ENCODE measurements at places on chromosomes 6 and 20. TPM values are rescaled to one million over a fixed set of nuclear protein-coding genes. Genes with fewer than 3 reads are reported as not detected.

Gene FRS3
- total RNA-seq = 7.1 TPM

Gene CCDC170
- total RNA-seq = 8.8 TPM

Gene KIAA0408
- total RNA-seq = 1.2 TPM

Gene BMP6
- total RNA-seq = 0.78 TPM

Gene DXO
- 24.3 TPM for total RNA-seq

Gene TRIM10
- total RNA-seq = 0.08 TPM

Gene LHFPL5
- total RNA-seq = 0.33 TPM

Gene FNDC11
- total RNA-seq = 3.7 TPM

Gene PKIB
- 0.27 TPM for total RNA-seq

Gene IL17A
- total RNA-seq = not detected

Gene RALGAPA2
- total RNA-seq = 15.7 TPM

Gene HSPA12B
- total RNA-seq = 0.69 TPM
